ENCODE measurements at places on chromosomes 6 and 20.

GRCh38 chr6:112879920-112880413, 532.8 kb downstream of the RFPL4B start:
- DNase-seq, result no peak

DNA sequence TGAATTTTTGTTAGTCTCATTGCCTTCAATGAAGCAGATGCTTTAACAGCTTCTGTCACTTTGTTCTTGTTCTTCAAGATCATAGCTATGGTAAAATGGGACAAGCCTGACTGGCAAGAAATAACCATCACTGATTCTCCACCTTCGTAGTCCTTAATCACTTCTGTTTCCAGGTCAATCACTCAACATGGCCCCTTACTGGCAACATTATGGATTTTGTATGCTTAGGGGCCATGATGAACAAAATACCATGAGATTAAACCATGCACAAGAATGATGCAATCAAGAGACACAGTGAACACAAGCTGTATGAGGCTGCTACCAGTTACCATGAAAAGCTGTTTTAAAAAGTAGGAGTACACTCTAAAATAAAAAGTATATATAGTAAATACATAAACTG, 32.8 kb downstream of the ADNP start:
- no peak for DNase-seq

- no peak for DNase-seq
Measured at GRCh38 chr6:69216127-69216526, 580.7 kb downstream of the LMBRD1 start.

DNA sequence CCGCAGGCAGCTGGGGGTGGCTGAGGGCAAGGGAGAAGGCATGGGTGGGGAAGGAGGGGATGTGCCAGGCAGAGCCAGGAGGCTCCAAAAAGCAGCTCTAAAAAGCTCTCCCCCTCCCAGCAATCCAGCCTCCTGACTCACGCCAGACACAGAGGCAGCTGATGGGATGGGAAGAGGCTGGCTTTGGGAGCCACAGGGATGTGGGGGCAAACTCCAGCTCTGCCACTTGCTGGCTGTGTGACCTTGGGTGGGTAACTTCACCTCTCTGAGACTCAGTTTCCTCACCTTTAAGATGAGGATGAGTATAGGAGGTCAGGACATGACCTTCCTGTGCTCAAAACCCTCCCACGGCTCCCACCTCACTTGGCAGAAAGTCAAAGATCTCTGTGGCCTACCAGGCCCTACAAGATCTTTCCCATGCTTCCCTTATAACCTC, 148.9 kb downstream of the CEBPB start:
- no peak for DNase-seq

DNA sequence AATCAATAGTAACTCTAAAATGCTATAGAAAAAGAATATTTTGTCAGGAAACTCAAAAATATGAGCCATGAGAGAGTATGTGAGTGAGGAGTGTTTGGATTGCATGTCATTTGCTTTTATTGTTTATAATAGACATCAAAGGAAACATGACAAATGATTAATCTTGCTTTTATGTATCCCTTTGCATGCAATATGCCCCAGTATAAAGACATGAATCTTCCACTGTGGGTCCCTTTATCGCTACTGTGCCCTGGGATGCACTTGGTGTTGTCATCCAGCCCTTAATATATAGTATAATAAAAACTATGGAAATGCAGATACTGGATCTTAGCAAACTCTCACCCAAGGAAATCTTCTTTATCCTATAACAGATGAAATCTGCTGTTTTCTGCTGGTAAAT, 77.3 kb downstream of the LAMA4 start:
- no peak for DNase-seq

GRCh38 chr6:118333772-118334171, 214.3 kb upstream of the PLN start:
- DNase-seq, result no peak

DNA sequence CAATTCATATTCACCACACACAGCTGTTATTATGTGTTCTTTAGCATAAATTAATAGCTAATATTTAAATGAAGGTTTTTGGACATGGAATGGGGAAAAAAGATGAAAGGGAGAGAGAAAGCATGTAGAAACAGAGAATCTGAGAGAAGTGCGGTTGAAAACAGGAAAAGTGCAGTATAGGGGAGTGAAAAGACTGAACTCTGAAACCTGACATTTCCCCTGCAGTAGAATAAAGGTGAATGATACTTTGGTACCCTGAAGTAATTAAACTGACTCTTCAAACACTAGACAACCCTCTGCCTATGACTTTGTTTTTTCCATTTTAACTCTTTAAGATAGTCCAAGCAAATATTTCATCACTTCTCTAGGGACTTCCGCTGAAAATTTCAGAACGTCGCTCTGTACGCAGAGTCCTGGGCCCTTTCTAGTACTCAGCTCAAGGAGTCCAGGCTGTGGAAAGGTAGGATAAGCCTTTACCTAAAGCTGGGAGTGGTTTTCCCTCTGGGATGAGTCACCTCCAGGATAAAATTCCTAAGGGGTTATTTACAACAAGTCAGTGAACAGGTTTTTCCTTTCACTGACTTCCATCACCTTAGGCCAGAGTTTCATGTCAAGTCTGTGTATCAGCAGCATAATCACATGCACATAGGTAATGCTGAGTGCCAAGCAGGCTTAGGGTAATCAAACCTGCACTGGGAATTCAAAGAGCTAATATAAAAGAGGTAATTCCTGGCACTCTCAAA, 614.5 kb downstream of the PKHD1 start:
- DNase-seq, result no peak

DNA sequence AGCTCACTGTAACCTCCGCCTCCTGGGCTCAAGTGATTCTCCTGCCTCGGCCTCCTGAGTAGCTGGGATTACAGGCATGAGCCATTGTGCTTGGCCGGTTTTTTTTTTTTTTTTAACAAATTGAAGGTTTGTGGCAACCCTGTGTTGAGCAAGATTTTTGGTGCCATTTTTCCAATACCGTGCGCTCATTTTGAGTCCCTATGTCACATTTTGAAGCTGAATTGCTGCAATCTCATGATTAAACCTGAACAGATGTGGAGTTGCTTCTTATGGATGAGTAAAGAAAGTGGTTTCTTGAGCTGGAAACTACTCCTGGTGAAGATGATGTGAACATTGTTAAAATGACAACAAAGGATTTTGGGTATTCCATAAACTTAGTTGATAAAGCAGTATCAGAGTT, 16.6 kb downstream of the SASH1 start:
- DNase-seq, result no peak

- DNase-seq, result no peak
Measured at GRCh38 chr6:144220031-144220790, 64.9 kb upstream of the UTRN start.

- no peak for DNase-seq
Measured at GRCh38 chr6:141688916-141689315, 443.8 kb upstream of the GJE1 start.

GRCh38 chr6:9527679-9528286, 887.1 kb downstream of the TFAP2A start:
- no peak for DNase-seq

DNA sequence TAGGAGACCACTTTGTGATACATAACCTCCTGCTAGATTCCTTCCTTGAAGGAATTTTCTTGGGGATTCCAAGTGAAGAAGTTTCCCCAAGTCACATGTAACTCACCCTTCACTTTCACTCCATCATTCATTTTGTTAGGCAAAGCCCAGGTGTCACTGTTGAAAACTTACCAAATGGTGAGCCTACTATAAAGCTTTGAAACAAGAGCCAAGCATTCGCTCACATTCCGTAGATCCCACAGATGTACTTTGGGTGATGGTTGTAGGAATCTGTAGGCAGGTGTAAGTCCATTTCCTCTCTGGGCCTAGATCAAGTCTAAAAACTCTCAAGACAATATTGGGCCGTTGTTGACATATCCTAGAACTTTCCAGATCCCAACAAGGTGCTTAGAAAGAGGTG, 74.1 kb downstream of the PRDM1 start:
- DNase-seq, result no peak

- no peak for DNase-seq
Measured at GRCh38 chr6:21395121-21395520, 198.4 kb upstream of the SOX4 start.

DNA sequence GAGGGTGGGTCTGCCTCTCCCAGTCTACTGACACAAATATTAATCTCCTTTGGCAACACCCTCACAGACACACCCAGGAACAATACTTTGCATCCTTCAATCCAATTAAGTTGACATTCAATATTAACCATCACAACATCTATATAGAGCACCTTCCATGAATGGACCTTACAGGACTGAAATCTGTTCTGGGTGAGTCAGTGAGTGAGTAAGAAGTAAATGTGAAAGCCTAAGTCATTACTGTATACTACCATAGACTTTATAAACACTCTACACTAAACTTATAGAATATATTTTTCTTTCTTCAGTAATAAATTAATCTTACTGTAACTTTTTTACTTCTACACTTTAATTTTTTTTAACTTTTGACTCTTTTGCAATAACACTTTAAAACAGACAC, 993.8 kb upstream of the MAP3K7 start:
- DNase-seq, result no peak

- DNase-seq, result no peak
Measured at GRCh38 chr6:35089935-35090505, 51.1 kb downstream of the TCP11 start.

DNA sequence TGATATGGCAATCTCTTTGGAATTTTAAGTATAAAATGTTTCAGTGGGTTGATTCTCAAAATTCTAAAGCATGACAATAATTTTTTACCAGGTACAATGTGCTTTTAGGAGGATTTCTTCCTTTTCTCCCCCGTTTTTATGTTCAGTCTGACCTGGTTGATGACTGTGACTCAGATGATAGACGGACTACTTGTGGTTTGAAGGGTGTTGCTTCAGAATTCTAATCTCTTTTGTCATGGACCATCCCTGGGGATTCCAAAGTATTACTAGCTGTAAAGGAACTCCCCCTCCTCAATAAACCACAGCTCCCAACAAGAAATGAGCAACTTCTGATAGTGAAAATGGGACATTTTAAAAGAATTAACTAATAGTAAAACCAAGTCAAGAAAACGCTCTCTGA, 34.9 kb upstream of the TNFAIP3 start:
- no peak for DNase-seq

DNA sequence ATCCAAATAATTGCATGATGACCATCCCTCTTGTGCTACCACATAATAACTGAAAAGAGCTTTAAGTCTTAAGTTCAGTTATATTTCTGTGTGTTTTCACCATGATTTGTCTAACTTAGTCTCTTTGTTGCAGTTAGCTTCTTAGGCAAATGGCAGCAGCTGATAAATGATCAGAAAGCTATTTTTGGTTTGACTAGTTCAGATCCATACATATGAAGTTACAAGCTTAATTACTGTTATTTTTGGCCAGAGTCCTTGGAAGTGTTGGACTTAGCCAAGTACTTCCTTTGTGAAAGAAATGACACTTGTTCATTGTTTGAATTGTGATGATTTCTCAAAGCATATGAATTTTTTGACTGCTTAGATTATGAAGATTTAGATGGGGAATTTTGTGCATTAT, 54.2 kb downstream of the HIVEP1 start:
- DNase-seq, result no peak

DNA sequence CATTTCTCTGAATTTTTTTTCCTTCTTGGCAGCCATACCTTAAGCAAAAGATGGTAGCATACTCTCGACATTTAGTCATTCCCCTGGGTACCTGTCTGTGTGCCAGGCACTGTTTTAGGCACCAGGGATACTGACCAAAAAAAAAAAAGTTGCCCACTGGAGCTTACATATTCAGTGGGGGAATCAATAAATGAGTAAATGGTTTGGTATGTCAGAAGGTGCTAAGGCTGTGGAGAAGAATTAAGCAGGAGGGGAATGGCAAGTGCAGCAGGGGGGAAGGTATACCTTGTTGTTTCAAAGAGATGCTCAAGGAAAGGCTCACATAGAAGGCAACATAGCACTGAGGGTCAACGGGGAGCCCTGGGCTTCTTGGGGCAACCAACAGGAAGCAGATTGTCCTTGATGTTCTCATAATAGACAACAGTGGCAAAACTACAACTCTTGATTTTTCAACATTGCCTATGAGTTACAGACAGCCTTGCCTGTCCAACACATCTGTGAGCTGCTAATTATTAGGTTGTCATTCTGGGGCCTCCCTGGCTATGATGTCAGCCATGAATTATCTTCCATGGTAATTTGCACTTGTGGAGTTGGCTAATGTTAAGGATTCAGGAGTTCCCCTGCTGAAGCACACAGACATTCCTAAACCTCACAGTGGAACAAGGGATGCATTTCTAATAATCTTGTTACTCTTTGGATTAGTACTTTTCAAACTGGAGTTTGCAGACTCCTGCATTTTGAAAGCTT, 19.6 kb downstream of the NT5E start:
- DNase-seq, result no peak

GRCh38 chr6:138145402-138145801, 16.3 kb upstream of the ARFGEF3 start:
- no peak for DNase-seq

DNA sequence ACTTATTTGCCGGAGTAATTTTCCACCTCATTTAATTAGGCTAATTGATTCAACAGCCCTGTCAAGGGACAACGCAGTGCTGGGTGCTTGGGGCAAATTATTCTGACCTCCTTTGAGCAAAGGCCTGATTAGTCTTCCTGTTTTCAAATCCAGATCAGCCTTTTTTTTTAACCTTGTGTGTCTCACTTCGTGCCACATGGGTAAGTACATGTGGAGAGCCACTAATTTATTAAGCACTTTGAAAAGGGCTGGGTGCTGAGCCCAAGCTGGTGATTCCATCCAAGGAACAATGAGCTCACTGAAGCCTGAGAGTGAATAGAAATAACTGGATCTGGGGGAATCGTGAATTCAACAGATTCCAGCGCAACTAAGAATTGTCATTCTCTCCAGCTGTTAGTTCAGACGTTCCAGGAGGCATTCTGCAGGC, 229.3 kb downstream of the CLIC5 start:
- DNase-seq, result peak; percentile 97

DNA sequence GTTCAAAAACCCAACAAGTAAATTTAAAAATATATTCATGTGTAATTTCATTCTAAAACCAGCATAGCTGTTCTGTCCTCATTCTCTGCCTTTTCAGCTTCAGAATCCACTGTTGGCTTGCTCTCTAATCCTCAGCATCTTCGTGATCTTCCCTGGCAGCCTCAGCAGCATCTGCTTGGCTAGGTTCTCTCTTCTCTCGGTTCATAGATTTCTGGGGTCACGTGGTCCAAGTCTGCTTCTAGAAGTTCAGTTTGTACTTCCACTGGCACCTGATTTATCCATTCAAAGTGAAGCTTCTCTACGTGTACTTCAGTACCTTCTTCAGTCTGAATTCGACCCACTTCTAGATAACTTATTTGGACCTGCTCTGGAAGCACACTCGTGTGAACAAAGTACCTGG, 245.7 kb downstream of the EPM2A start:
- DNase-seq, result no peak

- DNase-seq, result no peak
Measured at GRCh38 chr20:4916971-4917881, 84.1 kb downstream of the SLC23A2 start.

DNA sequence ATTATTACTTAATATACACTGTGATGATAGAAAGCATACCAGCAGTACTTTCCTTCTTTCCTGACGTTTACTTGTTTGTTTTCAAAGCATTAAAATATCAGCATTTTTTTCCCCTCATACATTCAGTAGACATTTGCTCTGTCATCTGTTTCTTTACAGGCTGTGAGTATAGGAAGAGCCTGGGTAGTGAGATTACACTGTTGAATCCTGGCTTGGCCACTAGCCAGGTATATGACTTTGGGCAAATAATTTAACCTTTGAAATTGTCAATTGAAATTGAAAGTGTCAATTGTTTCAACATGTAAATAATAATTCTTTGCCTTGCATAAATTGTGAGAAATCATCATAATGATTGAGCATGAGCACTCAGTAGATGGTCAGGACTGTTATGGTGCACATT, 336.2 kb downstream of the CDKAL1 start:
- no peak for DNase-seq

All from NCI-H748 treated with DMSO at 0.1 percent for 48 hours (cell line).